SK-N-SH (cell line): ENCODE measurements at places on chromosomes 1 and 21.
A peak's percentile ranks its signal among the peaks of the same experiment; 100 is the strongest.

- peak; percentile 1 for DNase-seq
These were observed 605.3 kb upstream of the NR5A2 start for GRCh38 chr1:199422206-199422605.

DNA sequence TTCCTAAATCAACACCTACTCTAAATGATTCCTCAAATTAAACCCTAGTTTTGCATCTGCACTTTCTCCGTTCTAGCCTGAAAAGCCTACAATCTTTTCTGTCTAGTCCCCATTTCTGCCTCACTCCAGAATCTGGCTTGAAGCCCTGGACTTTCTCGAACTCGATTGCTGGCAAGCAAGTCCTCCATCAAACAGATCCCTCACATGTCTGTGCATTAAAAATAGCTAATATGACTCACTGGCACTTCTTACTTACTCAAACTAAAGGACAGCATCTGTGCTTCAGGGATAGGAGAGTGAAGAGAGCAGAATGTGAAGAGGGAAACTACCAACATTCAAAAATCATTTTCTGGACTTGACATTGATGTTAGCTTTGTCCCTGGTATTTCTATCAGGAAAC lies 51.8 kb upstream of the CXADR start:
- DNase-seq = no peak

- DNase-seq = no peak
These were observed 92.5 kb downstream of the SLC25A24 start for GRCh38 chr1:108107658-108108057.

DNA sequence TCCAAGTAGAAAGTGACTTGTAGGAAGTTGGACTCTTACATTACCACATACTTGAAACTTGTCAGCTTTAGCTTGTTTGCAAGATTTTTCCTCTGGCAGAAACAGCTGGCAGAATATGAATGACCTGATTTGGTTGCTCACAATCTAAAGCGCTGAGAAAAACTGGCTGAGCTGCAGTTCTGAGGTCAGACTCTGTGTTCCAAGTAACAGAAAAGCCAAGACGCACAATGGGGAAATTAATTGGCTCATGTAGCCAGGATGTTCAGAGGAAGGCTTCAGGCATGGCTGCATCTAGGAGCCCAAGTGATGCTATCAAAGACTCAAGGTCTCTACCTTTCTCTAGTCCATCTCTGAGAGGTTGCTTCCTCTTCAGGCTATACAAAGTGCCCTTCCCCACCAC lies 27.0 kb downstream of the ALPL start:
- no peak for DNase-seq
